ENCODE measurements at places on chromosomes 16 and 17.
A peak's percentile ranks its signal among the peaks of the same experiment; 100 is the strongest.

DNA sequence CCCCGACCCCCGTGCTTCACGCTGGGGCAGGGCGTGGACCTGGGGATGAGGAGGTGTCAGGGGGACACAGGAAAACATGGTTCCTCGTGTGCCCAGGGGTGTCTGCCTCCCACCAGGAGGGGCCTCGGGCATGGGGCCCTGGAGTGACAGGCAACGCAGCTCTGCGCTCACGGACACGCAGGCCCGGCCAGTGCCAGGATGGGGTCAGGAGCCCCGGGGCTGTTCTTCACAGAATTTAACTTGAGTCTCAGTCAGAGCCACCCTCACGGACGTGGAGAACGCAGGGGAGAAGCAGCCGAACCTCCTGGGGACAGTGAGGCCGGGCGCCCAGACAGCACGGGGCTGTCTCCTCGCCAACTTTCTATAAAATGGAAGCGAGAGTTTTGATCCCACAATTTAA is 16.7 kb downstream of the UNKL start:
- DNase-seq = no peak

- DNase-seq = no peak
Observed at GRCh38 chr17:1413281-1413791, 13.3 kb upstream of the YWHAE start.

DNA sequence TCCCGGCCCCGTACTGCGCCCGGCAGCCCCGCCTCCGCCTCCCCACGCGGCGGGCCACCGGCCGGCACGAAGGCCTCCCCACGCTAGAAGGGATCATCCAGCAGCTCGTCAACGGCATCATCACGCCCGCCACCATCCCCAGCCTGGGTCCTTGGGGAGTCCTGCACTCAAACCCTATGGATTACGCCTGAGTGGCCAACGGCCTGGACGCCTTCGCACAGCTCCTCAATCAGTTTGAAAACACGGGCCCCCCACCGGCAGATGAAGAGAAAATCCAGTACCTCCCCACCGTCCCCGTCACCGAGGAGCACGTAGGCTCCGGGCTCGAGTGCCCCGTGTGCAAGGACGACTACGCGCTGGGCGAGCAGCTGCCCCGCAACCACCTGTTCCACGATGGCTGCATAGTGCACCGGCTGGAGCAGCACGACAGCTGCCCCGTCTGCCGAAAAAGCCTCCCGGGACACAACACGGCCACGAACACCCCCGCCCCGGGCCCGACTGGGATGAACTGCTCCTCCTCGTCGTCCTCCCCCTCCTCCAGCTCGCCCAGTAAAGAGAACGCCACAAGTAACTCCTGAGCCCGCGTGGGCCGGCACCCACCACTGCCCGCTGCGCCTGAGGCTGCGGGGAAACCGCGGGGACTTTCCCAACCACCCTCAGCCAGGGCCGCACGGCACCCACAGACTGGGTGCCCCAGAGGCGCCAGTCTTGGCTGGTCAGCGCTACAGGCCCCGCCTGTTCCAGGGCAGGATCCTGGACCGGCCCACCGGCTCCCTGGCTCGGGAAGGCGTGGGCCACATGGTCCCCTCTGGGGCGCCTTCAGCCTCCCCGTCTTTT is 39.0 kb upstream of the AKAP1 start:
- DNase-seq = peak; percentile 51

GRCh38 chr17:75087558-75088453 is at the start of gene SLC16A5:
Gene SLC16A5 (plus strand): TSS chr17:75087954. CDS start chr17:75093637, 5,683 bp downstream.
- DNase-seq = peak; percentile 57

- DNase-seq = no peak
Observed at GRCh38 chr16:74079232-74079586, 217.4 kb upstream of the PSMD7 start.

DNA sequence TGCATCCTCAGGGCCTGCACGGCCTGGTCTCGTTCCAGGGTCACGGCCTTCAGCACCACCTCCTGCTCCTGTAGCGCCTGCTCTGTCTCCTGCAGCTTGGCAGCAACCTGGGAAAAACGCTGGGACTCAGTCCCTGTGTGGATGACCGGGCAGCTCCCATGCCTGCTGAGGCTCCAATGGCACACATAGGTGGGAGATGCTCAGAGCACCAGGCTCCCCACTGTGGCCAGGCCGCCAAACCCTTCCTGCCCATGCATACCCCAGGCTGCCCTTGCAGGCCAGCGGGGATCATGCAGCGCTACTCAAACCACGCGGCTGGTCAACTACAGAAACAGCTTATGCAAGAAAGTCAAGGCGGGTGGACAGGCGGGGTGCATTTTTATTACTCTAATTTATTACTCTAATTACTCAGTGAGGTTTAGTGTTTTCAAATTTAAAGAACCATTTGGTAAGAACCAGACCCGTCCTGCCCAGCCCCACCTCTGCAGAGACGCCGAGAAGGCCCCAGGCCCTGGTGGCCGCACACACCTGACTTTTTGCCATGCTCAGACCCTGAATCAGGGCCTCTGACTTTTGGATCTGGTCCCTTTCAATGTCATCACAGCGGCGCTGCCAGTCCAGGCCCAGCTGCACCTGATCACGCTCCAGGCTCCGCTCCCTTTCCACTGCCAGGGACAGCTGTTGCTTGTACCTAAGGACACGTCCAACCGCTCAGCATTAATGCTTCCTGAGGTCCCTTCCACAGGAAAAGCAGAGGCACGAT is 34.0 kb downstream of the CCDC57 start:
- no peak for DNase-seq

DNA sequence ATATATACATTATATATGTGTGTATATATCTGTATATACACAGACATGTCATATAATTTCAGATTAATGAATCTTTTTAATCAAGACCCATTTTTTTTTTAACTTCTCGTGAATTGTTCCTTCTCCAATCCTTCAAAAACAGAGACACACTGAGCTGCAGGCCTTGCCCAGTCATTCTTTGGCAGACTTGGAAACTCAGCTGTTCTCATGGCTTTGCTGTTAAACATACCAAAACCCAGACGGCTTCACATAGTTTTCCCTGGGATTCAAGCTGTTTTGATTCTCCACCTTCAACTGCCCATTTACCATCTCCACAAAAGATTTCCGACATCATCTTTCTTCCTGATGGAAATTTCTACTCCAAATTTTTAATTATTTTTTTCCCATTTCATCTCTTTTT is 148.7 kb downstream of the KCNJ2 start:
- no peak for DNase-seq

GRCh38 chr16:81268509-81268908 is 30.0 kb downstream of the BCO1 start:
- DNase-seq = no peak

DNA sequence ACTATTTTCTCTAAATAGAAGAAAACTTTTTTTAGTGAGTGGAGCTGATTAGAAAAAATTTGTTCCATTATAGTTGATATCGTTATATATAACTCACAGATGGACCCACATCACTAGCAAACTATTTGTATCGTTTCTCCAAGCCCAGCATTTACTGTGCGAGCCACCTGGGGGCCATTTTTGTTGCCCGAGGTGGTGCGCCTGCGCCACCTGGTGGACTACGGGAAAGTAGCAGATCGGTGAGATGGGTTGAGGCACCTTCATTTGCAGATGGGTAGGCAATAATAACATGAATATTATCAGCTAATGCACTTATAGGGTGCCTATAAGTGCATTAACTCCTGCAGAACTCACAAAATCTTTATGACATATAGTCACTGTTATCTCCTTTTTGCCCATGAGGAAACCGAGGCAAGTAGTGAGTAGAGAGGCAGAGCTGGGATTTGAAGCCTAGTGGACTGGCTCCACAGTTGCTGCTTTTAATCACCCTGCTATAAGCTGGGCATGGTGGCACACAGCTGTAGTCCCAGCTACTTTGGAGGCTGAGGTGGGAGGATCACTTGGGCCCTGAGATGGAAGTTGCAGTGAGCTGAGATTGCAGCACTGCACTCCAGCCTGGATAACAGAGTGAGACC is 23.2 kb upstream of the NTN1 start:
- DNase-seq = peak; percentile 83

DNA sequence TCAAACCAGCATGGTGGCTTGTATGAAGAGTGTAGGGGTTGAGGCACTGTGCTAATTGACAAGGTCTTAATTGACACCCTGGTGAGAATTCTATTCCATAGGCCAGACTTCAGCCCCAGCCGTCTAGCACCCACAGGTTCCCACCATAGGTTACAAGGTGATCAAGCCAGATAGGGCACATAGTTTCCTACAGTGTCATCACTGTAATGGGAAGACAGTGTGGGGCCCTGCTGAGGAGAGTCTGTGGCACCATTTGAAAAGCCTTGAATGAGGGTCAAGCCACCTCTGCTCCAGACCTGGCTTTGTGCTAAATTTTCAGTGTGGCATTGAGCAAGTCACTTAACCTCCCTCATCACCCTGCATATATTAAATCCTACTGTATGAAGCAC is 36.2 kb downstream of the YPEL2 start:
- no peak for DNase-seq

GRCh38 chr17:81039854-81040758 is 5.2 kb downstream of the BAIAP2 start:
- DNase-seq = no peak

GRCh38 chr16:55470533-55471371 is 8.2 kb upstream of the MMP2 start:
- no peak for DNase-seq

- DNase-seq = peak; percentile 80
Observed at GRCh38 chr17:10616502-10617119, 40.5 kb downstream of the MYH3 start.

GRCh38 chr16:56742030-56742984 is 12.4 kb downstream of the NUP93 start:
- DNase-seq = no peak

GRCh38 chr16:19582050-19582831 is 26.7 kb downstream of the VPS35L start:
- DNase-seq = no peak

GRCh38 chr16:57137043-57137442 is 44.7 kb downstream of the CPNE2 start:
- DNase-seq = no peak

- DNase-seq = no peak
Observed at GRCh38 chr17:75743625-75744206, 21.3 kb downstream of the GALK1 start.

DNA sequence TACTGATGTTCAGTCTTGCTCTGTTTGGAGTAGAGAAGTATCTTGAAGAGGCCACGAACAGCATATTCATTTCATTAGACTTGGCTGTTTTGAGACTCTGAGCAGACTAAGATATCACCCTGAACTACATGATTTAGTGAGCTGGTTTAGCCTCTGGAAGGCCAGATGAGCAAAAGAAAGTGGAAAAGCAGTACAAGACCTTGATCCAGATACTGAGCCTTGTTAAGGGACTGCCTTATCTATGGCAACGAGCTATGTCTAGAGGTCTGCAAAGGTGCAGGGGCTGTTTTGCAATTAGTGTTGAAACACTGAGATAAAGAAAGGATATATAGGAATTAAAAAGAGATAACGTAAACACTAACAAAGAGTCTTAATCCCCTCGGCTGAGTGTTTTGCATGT is 231.4 kb downstream of the IRX3 start:
- DNase-seq = no peak

GRCh38 chr16:49427771-49428170 is 54.2 kb downstream of the C16orf78 start:
- no peak for DNase-seq

DNA sequence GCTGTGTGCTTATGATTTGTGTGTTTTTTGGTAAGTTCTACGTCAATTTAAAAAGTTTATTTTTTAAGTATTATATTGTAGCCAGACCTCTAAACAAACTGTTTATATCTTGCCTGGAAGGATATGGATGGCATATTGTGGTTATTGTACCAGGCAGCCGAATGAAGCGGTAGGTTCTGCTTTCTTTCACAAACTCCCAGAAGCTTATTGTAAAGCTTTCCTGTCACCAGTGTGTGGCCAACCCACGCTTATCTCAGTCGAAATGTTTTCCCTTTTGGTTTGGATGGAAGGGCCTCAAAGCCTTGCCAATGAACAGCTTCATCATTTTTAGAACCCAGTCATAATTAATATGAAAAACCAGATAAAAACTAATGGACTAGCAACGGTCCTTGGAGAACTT is 53.1 kb downstream of the CYB5B start:
- no peak for DNase-seq

GRCh38 chr17:80099291-80100034 is 1.9 kb upstream of the GAA start:
- no peak for DNase-seq

GRCh38 chr17:10664571-10664970 is 7.5 kb upstream of the MYH3 start:
- no peak for DNase-seq

DNA sequence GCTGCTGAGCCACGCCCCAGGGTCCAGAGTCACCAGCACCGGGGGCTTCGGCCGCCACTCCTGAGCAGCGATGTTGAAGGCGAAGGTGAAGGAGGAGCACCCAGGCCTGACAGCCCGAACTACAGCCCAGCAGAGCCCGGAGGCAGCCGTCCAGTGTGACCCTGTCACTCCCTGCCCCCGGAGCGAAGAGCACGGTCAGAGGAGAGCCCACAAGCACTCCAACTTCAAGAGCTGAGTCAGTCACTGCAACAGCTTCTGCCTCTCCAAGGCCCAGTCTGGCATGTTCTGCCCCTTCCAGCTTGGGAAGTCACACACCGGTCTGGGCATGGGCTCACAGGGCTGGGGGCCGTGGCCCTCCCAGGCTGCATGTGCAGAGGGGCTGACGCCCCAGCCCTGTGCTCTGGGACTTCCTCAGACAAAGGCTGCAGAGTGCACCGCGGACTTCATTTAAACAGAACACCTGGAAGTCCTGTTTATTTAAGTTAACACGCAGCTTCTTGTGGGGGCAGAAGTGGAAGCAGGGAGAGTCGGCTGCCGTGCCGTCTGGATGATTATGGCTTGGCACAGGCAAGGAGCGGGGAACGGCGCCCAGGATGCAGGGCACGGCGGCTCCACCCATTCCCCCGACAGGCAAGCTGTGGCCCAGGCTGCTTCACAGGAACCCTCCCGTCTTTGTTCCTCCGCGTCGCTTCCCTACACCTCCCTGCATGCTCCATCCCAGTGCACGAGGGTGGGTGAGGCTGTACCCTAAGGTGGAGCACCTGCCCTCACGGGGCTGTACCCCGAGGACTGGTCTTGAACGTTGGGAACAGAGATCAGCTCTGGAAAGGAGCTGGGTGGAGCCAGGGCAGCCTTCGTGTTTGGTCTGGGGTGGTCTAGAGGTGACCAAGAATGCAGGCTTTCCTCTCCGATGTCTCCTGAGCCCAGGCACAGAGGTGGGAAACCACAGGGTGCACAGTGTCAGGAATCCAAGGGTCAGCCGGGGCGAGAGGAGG is 68.9 kb upstream of the METRNL start:
- no peak for DNase-seq

DNA sequence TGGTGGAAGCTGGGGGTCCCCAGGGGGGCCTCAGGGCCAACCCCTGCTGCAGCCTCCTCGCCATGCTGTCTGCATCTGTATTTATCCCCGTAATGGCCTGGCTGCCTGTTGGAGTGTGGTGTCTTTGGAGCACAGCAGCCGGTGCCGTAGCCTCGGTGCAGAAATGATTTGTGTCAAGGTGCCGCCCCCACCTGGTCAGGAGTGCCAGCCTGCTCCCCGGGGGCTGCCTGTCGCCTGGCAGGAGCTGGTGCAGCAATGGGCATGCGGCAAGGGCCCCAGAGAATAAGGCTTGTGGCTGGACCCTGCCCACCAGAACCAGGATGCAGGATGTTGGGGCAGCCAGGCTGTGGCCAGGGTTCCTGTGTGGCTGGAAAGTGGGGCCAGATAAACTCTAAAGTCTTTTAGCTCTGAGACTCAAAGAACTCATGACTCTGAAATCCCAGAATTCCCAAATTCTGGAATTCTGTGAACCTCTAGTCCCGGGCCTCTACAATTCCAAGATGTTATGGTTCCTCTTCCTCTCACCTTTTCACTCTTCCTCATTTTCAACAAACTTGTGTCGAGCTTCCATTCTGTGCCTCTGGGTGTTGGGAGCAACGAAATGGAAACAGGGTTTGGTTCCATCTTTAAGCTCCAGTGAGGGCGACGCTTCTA is 5.9 kb downstream of the CPNE2 start:
- DNase-seq = no peak

GRCh38 chr17:75819116-75819515 is 25.1 kb downstream of the UNC13D start:
- DNase-seq = no peak

All from activated CD4-positive, alpha-beta T cell treated with anti-CD3 and anti-CD28 coated beads, Interleukin-10, Interleukin-2, amounts not matched to agents 100 ng/mL and 50 ng/mL, durations not matched to agents 16 hours and 8 hours (primary cell).